ENCODE measurements at places on chromosomes 6 and 20. TPM values are rescaled to one million over a fixed set of nuclear protein-coding genes. Genes with fewer than 3 reads are reported as not detected.

- no peaks in the 10 kb centered on the region for H3K4me1 ChIP-seq
- DNase-seq = no peak
- H3K36me3 ChIP-seq = no peaks in the 10 kb centered on the region
- H3K27me3 ChIP-seq = no peaks in the 10 kb centered on the region
These were observed 16.8 kb upstream of the SIRPB1 start for GRCh38 chr20:1636621-1637020.

- H3K4me1 ChIP-seq = peaks cover 5% of the 10 kb centered on the region
- no peak for DNase-seq
- H3K27me3 ChIP-seq = no peaks in the 10 kb centered on the region
- H3K27ac ChIP-seq = no peak overlapping the region
- no peaks in the 10 kb centered on the region for H3K36me3 ChIP-seq
These were observed 12.6 kb downstream of the SYNJ2 start for GRCh38 chr6:157994125-157994795.

DNA sequence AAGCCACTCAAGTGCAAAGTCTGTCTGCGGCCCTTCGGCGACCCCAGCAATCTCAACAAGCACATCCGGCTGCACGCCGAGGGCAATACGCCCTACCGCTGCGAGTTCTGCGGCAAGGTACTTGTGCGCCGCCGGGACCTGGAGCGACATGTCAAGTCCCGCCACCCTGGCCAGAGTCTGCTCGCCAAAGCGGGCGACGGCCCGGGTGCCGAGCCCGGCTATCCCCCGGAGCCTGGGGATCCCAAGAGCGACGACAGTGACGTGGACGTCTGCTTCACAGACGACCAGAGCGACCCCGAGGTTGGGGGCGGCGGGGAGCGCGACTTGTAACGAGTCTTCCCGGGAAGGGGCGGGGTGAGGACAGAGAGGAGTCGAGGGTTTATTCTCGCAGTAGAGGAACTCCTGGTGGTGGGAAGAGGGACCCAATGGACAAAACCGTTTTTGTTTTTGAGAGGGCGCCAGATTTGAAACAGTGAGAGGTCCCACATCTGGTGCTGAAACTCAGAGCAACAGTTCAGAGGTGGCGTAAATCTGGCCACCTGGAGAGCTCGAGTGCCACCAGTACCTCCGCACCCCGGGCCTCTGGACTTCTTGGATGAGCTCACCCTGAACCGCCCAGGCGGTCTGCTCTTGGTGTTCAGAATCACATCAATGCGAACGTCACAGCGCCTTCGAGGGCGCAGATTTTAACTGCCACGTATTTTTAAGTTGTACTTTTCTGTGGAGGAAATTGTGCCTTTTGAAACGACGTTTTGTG, 8.0 kb downstream of the PRDM13 start:
- H3K36me3 ChIP-seq = no peaks in the 10 kb centered on the region
- H3K4me3 ChIP-seq = peak overlapping the region; percentile 42
- DNase-seq = peak; percentile 76
- H3K27ac ChIP-seq = no peak overlapping the region
- H3K4me1 ChIP-seq = peaks cover 5% of the 10 kb centered on the region
- peaks cover 100% of the 10 kb centered on the region for H3K27me3 ChIP-seq

The CLPSL1 gene
- total RNA-seq = not detected

GRCh38 chr20:51631953-51632352, 89.4 kb upstream of the NFATC2 start:
- no peak overlapping the region for H3K27ac ChIP-seq
- no peaks in the 10 kb centered on the region for H3K4me1 ChIP-seq
- no peaks in the 10 kb centered on the region for H3K27me3 ChIP-seq
- H3K4me3 ChIP-seq = no peak overlapping the region

- no peak overlapping the region for H3K27ac ChIP-seq
- H3K4me1 ChIP-seq = no peaks in the 10 kb centered on the region
- DNase-seq = no peak
- H3K27me3 ChIP-seq = no peaks in the 10 kb centered on the region
- no peak overlapping the region for H3K4me3 ChIP-seq
These were observed 154.5 kb downstream of the MMS22L start for GRCh38 chr6:97128507-97128906.

DNA sequence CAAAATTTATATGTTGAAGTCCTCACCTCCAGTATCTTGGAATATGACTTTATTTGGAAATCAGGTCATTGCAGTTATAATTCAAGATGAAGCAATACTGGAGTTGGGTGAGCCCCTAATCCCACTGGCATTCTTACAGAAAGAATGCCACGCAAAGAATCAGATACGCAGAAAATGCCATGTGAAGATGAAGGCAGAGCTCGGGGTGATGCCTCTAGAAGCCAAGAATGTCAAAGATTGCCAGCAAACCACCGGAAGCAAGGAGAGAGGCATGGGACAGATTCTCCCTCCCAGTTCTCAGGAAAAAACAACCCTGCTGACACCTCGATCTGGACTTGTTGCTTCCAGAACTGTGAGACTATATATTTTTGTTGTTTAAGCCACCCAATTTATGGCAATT, 273.4 kb upstream of the CITED2 start:
- DNase-seq = no peak
- no peaks in the 10 kb centered on the region for H3K27me3 ChIP-seq
- H3K4me3 ChIP-seq = no peak overlapping the region
- H3K27ac ChIP-seq = no peak overlapping the region

DNA sequence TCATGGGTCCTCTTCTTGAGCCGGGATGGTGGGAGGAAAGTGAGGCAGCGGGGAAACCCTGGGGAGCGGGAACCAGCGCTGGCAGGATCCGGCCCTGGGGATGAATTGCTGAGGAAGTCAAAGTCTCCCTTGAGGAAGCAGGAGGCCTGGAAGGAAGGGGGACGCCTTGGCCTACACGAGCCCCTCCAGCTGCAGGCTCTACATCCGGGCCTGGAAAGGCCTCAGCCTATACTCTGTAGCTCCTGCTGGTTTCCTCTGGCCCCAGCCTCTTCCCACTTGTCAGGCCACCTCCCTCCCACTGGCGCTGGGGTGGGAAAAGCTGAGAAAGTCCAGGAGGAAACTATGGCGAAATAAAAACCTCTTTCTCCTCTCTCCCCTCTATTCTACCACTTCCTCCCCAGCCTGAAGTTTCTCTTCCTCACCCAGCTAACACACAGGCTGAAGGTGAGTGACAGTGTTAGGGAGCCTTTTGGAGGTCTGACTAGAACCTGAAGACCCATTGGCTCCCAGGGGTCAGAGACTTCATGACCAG, 14.9 kb downstream of the TREML2 start:
- no peak for DNase-seq
- no peaks in the 10 kb centered on the region for H3K4me1 ChIP-seq
- H3K27me3 ChIP-seq = no peaks in the 10 kb centered on the region
- H3K4me3 ChIP-seq = no peak overlapping the region
- H3K27ac ChIP-seq = no peak overlapping the region

GRCh38 chr6:37917566-37917965, 98.0 kb downstream of the ZFAND3 start:
- no peak overlapping the region for H3K4me3 ChIP-seq
- H3K36me3 ChIP-seq = no peaks in the 10 kb centered on the region
- H3K27ac ChIP-seq = no peak overlapping the region
- H3K4me1 ChIP-seq = peaks cover 9% of the 10 kb centered on the region

The BFSP1 gene
- total RNA-seq = not detected

GRCh38 chr6:14361297-14361696, 243.7 kb downstream of the CD83 start:
- H3K27me3 ChIP-seq = no peaks in the 10 kb centered on the region
- H3K27ac ChIP-seq = no peak overlapping the region
- H3K4me1 ChIP-seq = peaks cover 11% of the 10 kb centered on the region
- H3K36me3 ChIP-seq = no peaks in the 10 kb centered on the region
- no peak for DNase-seq

The ECT2L gene
- not detected for total RNA-seq

DNA sequence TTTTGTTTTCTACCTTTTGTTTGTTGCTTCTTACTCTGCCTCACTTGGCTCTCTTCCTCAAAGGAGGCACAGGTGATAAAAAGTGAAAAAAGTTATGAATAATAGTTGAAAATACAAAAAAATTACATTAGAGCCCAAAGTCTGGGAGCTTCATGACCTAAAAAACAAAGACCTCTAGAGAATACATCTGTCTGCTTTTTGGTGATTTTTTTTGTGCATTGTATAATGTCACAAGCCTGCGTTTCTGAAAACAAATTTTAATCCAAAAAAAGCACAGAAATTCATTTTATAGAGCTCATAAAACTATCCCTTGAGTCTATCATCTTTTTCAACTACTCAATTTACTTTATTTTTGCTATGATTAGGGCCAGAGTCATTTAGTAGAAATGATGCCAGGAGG, 41.4 kb upstream of the ARHGAP18 start:
- H3K27me3 ChIP-seq = no peaks in the 10 kb centered on the region
- no peaks in the 10 kb centered on the region for H3K4me1 ChIP-seq
- no peak for DNase-seq
- no peaks in the 10 kb centered on the region for H3K36me3 ChIP-seq

The CST1 gene
- not detected for total RNA-seq

- H3K27ac ChIP-seq = no peak overlapping the region
- no peak overlapping the region for H3K4me3 ChIP-seq
- DNase-seq = no peak
These were observed 130.7 kb downstream of the AKAP7 start for GRCh38 chr6:131265939-131266338.

The ZC2HC1B gene
- not detected for total RNA-seq

The LBP gene
- total RNA-seq = not detected

- H3K27ac ChIP-seq = no peak overlapping the region
- no peaks in the 10 kb centered on the region for H3K4me1 ChIP-seq
- H3K4me3 ChIP-seq = no peak overlapping the region
- DNase-seq = no peak
These were observed 16.6 kb upstream of the KIAA0408 start for GRCh38 chr6:127475823-127476176.

DNA sequence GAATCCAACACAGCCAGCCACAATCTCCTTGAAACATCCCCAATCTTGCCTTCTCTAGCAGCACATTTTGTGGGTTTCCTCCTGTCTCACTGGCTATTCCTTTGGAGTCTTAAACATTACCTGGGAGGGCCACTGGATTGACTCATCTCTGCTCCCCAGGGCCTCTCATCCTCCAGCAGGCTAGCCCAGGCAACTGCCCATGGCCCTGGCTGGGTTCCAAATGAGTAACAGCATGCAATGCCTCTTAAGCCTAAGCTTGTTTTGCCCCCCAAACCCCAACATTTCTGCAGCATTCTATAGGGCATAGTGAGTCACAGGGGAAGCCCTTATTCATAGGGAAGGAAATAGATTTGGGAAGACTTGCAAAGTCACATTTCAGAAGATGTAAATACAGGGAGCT, 204.9 kb downstream of the FOXA2 start:
- H3K27me3 ChIP-seq = peaks cover 8% of the 10 kb centered on the region
- peaks cover 7% of the 10 kb centered on the region for H3K4me1 ChIP-seq
- H3K36me3 ChIP-seq = no peaks in the 10 kb centered on the region

DNA sequence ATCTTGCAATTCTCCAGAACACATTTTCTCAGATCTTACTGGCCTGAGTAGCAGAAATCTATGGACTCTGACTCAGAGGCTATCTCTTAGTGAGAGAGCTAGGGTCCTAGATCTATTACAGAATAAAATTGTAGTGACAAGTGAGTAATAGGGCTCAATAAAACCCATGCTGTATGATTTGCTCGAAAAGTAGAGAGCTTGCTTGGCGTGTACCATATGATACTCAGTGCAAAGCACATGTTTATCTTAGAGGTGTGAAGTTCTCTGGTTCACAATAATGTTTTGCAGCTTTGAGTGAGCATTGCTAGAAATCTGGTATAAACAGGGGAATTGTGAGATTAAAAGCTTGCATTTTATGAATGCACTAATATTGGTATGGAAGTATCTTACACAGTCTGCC, 87.8 kb upstream of the PRSS16 start:
- H3K36me3 ChIP-seq = no peaks in the 10 kb centered on the region
- DNase-seq = no peak
- peaks cover 18% of the 10 kb centered on the region for H3K27me3 ChIP-seq
- H3K4me3 ChIP-seq = no peak overlapping the region

DNA sequence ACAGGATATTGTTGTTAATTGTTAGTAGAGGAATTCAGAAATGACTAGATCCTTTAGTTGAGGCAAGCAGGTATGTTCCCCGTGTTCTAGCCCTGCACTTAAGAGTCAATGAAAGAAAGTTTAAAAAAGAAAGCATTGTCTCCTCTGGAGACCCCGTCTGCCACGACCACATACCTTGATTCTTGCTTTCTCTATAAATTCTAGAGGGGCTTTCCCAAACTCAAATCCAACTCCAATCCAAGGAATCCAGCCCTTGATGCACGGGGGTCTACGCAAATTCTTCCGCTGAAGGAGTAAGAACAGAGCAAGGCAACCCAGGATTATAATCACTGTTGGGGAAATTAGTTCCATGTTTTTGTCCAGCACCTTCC, 401 bp downstream of the CYP39A1 start:
- peaks cover 18% of the 10 kb centered on the region for H3K27me3 ChIP-seq
- peak overlapping the region; percentile 85 for H3K4me3 ChIP-seq
- no peaks in the 10 kb centered on the region for H3K36me3 ChIP-seq
- no peak overlapping the region for H3K27ac ChIP-seq
- no peak for DNase-seq
- peaks cover 22% of the 10 kb centered on the region for H3K4me1 ChIP-seq

DNA sequence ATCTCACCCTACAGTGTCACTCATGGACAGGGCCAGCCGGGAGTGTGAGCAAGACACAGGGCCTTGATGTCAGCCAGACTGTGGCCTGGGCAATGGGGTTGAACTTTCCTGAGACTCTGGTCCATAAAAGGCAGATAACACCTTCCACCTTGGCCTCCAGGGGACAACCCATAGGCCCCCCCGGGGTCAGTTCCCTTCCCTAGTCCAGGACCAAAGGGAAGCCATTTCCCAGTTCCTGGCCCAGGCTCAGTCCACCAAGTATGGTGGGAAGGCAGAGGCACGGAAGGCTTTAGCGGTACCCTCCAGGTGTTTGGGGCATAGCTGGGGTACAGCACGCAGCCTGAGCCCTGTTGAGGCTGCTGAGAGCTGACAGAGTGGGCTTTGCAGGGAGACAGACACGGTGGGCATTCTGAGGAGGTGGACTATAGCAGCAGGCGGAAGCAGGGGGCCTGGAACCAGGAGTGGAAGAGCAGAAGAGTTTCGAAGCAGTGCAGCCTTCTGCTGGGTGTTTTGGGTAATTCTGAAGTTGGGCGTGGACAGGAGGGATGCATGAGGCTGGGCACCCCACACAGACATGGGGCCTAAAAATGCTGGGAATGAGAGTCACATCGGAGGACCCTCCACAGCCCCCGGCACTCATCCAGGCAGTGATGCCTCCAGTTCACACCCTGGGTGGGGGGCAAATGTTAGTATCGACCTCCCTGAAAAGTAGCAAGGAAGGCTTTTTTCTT, 43.9 kb upstream of the CD93 start:
- no peak overlapping the region for H3K4me3 ChIP-seq
- H3K4me1 ChIP-seq = peaks cover 4% of the 10 kb centered on the region
- no peak for DNase-seq
- no peaks in the 10 kb centered on the region for H3K27me3 ChIP-seq

The GGTLC1 gene
- total RNA-seq = not detected

- no peak overlapping the region for H3K27ac ChIP-seq
- H3K36me3 ChIP-seq = no peaks in the 10 kb centered on the region
- peaks cover 53% of the 10 kb centered on the region for H3K27me3 ChIP-seq
- peak overlapping the region; percentile 66 for H3K4me3 ChIP-seq
- DNase-seq = peak; percentile 73
These were observed 93.2 kb upstream of the ZNF184 start for GRCh38 chr6:27565839-27566779.

The TREML2 gene
- not detected for total RNA-seq

The PLEKHG1 gene
- 4.6 TPM for total RNA-seq

The TPX2 gene
- 226 TPM for total RNA-seq

GRCh38 chr20:46694484-46694883, 5.2 kb upstream of the TP53RK start:
- DNase-seq = no peak
- no peak overlapping the region for H3K4me3 ChIP-seq
- H3K4me1 ChIP-seq = peaks cover 4% of the 10 kb centered on the region
- no peaks in the 10 kb centered on the region for H3K36me3 ChIP-seq
- no peaks in the 10 kb centered on the region for H3K27me3 ChIP-seq
